Naive thymus-derived CD4-positive, alpha-beta T cell (primary cell): ENCODE measurements at places on chromosomes 2 and 18.
A peak's percentile ranks its signal among the peaks of the same experiment; 100 is the strongest.

DNA sequence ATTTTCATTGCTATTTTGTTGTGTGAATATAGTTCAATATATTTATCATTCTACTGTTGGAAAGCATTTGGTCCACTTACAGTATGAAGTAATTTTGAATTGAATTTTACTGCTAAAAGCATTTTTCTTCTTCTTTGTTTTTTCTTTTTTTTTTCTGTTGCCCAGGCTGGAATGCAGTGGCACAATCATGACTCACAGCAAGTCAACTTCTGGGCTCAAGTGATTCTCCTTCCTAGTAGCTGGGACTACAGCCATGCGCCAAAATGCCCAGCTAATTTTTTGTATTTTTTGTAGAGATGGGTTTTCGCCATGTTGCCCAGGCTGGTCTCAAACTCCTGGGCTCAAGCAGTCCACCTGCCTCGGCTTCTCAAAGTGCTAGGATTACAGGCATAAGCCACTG, 2.4 kb upstream of the ETAA1 start:
- no peak for DNase-seq

DNA sequence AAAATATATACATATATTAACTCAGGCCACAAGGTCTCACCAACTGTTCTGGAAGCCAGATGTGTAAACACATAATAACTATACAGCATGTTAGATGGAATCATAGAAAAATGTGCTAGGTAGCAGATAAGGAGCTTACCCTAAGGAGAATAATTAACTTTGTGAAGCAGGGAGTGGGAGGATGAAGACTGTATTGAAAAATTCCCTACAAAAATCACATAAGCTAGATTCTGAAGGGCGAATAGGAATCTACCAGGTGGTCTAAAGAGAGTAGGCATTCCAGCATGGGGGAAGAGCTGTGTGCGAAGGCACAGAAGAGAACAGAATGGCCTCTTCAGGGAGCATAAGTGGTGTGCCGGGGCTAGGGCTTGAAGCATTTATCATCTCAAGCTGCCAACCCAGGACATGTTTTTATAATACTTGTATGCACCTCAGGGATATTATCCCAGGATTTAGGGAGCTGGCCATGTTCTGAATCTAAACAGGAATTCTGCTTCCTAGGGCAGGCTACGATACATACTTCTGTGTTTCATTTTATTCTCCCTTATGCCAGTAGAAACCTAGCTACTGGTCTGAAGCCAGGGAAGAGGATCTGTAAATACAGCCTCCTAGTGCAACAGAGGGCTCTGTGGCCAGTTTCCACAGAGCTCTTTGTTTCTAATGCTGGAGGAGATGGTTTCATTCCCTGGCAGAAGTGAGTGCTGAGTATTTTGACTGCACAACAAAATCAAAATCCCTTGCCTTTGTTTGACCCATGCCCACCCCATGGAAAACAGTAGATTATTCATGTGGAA, 56.7 kb downstream of the NEMP2 start:
- no peak for DNase-seq

- DNase-seq, result no peak
Measured at GRCh38 chr2:120819720-120820210, 84.1 kb downstream of the GLI2 start.

- DNase-seq, result no peak
Measured at GRCh38 chr2:21330786-21331391, 207.1 kb downstream of the TDRD15 start.

DNA sequence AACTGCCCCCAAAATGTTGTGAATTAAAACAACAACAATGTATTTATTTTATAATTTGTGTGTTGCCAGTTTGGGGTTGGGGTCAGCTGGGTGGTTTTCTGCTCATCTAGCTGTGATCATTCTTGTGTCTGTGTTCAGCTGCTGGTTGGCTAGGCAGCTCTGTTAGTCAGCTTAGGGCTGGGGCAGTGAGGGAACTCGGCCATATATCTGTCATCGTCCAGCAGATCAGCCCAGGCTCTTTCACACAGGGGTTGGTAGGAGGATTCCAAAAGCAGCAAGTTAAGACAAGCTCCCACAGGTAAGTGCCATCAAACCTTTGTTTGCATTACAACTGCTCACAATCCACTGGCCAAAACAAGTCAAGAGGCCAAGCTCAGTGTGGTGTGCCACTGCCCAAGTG, 121.5 kb downstream of the LPIN1 start:
- DNase-seq, result no peak

- no peak for DNase-seq
Measured at GRCh38 chr18:23926571-23926970, 88.0 kb upstream of the TTC39C start.

- no peak for DNase-seq
Measured at GRCh38 chr2:205683502-205684367, 1.4 kb downstream of the NRP2 start.

- DNase-seq, result no peak
Measured at GRCh38 chr18:79186649-79187048, 117.5 kb downstream of the ATP9B start.

DNA sequence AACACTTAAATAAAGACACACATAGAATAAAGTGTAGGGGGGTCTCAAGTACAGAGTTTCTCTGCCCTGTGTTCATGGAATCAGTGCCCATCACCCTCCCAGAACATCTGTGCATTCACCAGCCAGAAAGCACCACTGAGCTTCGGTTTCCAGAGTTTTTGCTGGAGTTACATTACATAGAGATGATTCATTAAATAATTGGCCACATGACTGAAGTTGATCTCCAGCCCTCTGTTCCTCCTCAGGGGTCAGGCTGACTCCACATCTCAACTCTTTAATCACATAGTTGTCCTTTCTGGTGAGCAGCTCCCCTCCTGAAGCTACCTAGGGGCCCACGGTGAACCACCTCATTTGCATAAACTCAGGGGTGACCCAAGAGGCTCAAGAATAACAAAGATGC, 129.8 kb downstream of the METTL4 start:
- no peak for DNase-seq

DNA sequence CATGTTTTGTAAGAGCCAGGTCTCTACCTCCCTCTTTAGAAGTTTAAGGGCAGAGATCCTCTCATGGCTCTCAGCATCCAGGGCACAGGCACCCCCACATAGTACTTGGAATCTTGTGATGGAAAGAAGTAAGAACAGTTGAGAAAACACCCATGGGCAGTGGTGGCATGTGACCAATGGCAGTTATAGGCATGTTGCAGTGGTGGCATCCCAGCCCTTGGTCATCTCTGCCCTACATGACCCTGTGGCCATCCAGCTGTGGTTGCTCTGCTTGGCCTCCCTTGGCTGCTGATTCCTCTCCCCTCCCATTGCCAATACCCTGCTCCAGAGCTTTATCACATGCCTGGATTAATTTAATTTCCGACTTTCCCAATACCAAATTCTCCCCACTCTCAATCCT, 13.3 kb upstream of the MSH2 start:
- no peak for DNase-seq

DNA sequence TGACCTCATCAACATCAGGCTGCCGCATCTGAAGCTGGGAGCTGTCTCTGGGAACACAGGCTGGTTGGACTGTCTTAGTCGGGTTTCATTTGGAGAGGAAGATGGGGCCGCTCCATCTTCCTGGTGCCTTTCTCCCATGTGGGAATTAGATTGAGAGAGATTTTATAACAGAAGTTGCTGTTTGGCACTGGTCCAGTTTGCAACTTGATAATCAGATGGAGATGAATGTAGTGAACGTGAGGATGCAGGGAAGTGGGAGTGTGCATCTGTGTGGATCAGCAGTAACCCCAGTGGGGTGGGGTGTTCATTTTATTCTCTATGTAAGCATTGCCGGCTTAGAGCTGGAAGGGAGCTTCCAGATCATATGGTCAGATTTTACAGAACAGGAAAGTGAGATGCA, 250.9 kb downstream of the DCDC2C start:
- no peak for DNase-seq

- no peak for DNase-seq
Measured at GRCh38 chr2:236614551-236614950, 44.9 kb downstream of the ACKR3 start.

- DNase-seq, result no peak
Measured at GRCh38 chr2:84906108-84906899, 848 bp downstream of the TMSB10 start.

DNA sequence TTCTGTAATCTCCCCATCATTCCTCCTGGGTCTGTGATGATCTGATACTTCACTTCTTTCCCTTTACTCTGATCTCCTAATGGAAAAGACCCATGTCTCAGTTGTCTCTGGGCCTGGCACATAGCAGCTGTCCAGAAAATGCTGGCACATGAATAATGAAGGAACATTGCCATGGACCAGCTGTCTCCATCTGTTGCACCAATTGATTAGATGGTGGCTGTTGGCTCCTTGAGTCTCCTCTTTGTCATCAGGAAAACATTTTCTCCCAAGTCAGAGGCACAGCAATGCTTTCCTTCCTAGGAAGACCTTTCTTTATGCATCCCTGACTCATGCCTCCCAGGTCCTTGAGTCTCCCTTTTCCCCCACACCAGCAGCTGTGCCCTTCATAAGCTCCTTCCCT, 286.2 kb upstream of the CXCR4 start:
- no peak for DNase-seq

DNA sequence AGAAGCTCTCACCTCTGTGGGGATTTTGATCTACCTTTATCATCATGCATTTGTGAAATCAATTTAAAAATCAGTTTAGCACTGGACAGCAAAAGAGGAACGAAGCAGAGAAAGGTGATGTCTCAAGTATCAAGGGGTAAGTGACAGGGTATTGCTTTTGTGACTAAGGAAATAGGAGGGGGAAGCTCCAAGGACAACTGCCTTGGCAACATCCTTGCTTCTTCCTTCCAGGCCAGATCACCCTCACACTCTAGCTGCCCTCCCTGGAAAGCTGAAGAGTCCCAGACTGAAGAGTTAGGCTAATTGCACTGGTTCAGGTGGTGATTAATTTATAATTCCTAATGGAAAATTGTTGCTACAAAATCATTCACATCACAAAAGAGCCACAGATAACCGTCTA, 859.1 kb upstream of the ACVR2A start:
- no peak for DNase-seq

DNA sequence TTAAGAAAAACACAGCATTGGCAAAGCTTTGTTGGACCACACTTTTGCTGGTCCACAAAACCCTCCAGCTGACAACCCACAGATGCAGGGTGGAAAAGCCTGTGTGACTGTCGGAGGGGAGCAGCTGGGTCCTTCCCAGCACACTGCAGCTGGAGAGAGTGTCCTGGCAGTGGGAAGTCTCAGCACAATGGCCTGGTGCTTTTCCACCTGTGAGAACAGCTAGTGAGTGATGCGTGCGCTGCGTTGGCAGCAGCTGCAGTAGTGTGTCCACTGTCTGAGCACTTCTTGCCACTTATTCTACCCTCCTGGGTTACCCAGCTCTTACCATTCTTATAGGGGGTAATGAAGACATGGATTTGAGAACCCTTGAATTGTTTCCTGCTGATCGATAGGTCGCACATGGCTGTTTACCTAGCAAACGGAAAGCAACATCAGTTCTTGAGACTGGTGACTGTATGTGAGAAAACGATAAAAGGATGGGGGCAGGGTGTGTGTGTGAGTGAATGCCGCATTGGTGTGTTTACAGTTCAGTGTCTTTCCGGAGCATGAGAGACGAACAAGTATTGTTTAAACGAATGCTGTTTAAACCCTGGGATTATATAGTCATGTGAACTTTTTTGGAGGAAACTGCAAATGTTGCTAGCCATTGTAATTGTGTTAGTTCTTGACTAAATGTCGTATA, 69.7 kb downstream of the LYPD6 start:
- DNase-seq, result no peak

DNA sequence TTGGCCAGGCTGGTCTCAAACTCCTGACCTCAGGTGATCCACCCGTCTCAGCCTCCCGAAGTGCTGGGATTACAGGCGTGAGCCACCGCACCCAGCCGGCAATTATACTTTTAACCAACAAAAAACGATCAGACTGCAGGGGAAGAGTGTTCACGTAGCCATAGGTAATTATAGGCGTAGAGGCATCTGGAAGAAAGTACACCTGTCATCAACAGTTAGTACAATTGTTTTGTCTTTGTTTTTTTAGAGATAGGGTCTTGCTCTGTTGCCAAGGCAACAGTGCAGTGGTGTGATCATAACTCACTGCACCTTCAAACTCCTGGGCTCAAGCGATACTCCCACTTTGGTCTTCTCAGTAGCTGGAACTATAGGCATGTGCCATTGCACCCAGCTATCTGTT, 20.0 kb downstream of the ST3GAL5 start:
- no peak for DNase-seq

- no peak for DNase-seq
Measured at GRCh38 chr2:165529130-165529529, 59.6 kb downstream of the CSRNP3 start.

DNA sequence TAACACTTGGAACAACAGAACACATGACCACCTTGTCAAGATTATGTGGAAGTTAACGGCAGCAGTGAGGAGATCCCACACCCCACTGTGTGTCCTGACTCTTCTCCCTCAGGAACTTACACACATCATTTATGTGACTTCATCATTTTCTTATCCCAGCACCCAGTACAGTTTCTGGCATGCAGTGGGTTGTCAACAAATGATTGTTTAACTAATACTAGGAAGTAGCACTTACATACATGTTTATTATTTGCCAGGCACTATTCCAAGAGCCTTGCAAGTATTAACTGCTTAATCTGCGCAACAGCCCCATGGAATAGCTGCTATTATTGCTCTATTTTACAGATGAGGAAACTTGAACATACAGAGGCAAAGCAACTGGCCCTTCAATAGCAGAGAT, 391.5 kb downstream of the TXNL1 start:
- no peak for DNase-seq

DNA sequence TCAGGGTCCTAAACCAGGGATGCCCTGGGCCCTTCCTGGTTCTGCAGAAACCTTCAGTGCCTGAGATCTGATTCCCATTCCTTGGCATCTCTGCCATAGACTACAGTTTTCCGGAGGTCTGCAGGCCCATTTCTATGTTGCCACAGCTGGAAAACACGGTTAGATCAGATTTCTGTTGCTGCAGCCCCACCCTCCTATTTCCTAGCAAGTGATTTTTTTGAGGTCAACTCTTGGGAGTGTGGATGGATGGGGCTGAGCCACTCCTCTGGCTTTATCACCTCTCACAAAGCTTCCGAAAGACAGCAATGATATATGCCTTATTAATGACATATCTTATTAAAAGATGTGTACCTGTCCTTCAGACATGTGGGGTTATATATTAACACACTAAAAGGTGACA, 56.3 kb downstream of the ZAP70 start:
- DNase-seq, result no peak

- peak; percentile 35 for DNase-seq
Measured at GRCh38 chr18:77114415-77115191, 18.0 kb downstream of the MBP start.

- no peak for DNase-seq
Measured at GRCh38 chr18:36329684-36330434, 32.3 kb downstream of the FHOD3 start.

GRCh38 chr18:47881752-47882455, 48.6 kb downstream of the SMAD2 start:
- DNase-seq, result no peak
